ENCODE measurements at places on chromosomes 6 and 20. TPM values are rescaled to one million over a fixed set of nuclear protein-coding genes. Genes with fewer than 3 reads are reported as not detected.

FRS3 gene
- total RNA-seq = 9.5 TPM

ZBTB2 gene
- 23.8 TPM for total RNA-seq

PHACTR1 gene
- 0.14 TPM for total RNA-seq

DCDC2 gene
- total RNA-seq = not detected

MUC22 gene
- total RNA-seq = not detected

ADGRF5 gene
- not detected for total RNA-seq

C4B gene
- 3.4 TPM for total RNA-seq

PERP gene
- total RNA-seq = 1.3 TPM

PDYN gene
- total RNA-seq = not detected

CALHM6 gene
- total RNA-seq = 8.0 TPM

- no peak overlapping the region for H3K27ac ChIP-seq
- DNase-seq = no peak
- H3K4me1 ChIP-seq = no peaks in the 10 kb centered on the region
Measured at GRCh38 chr6:48474136-48474535, 363.1 kb upstream of the PTCHD4 start.

GRCh38 chr6:36924778-36925374 lies 29.7 kb upstream of the PI16 start:
- H3K27ac ChIP-seq = peak overlapping the region; percentile 76
- no peaks in the 10 kb centered on the region for H3K27me3 ChIP-seq
- peaks cover 5% of the 10 kb centered on the region for H3K36me3 ChIP-seq
- no peak overlapping the region for H3K4me3 ChIP-seq
- no peak for DNase-seq
- no peaks in the 10 kb centered on the region for H3K4me1 ChIP-seq

- no peak for DNase-seq
- no peak overlapping the region for H3K27ac ChIP-seq
Measured at GRCh38 chr6:161138543-161139303, 135.1 kb downstream of the AGPAT4 start.

DNA sequence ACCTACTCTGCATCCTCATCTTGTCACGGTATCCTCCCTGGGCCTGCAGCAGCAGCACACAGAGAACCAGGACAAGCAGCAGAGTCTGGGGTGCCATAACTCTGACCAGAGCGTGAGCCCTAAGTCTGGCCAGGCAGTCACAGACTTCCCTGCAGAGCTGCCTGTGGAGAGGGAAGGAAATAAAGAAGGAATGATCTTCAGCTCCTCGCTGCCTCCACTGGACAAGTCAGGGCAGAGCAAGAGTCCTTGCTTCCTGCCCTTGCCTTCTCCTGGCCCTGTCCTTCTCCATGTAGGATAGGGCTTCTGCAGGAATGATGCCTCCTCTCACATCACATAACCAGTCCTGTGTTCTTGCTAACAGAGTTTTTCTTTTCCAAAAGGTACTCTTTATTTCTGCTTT lies 15.9 kb upstream of the WFDC11 start:
- H3K27ac ChIP-seq = no peak overlapping the region
- H3K4me3 ChIP-seq = no peak overlapping the region
- H3K4me1 ChIP-seq = peaks cover 3% of the 10 kb centered on the region
- no peak for DNase-seq
- no peaks in the 10 kb centered on the region for H3K36me3 ChIP-seq
- H3K27me3 ChIP-seq = peaks cover 23% of the 10 kb centered on the region

- H3K27me3 ChIP-seq = peaks cover 13% of the 10 kb centered on the region
- H3K27ac ChIP-seq = no peak overlapping the region
- no peak overlapping the region for H3K4me3 ChIP-seq
- no peaks in the 10 kb centered on the region for H3K36me3 ChIP-seq
- no peak for DNase-seq
- no peaks in the 10 kb centered on the region for H3K4me1 ChIP-seq
Measured at GRCh38 chr6:105243487-105243886, 63.7 kb upstream of the POPDC3 start.

DNA sequence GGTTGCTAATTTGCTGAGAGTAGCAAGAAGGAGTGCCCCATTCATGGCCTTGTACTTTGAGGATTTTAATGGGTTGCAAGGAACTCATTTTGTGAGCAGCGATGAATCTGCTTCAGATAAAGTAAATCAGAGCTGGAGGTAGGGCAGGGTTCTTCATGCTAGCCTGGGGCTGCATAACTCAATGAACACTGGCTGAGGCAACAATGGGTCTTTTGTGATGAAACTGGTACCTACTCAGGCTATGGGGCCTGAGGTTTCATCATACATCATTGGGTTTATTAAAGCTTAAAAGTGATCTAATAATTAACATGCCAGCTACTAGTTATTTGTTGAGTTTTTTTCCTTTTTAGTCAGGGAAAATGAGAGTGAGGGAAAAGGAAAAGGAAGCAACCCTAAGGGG lies 106.9 kb downstream of the FAM50B start:
- H3K4me3 ChIP-seq = no peak overlapping the region
- no peak for DNase-seq
- H3K36me3 ChIP-seq = peaks cover 9% of the 10 kb centered on the region

- H3K4me1 ChIP-seq = peaks cover 9% of the 10 kb centered on the region
- H3K27me3 ChIP-seq = no peaks in the 10 kb centered on the region
- H3K36me3 ChIP-seq = no peaks in the 10 kb centered on the region
Measured at GRCh38 chr6:154933181-154933827, 61.8 kb upstream of the TIAM2 start.

- no peaks in the 10 kb centered on the region for H3K4me1 ChIP-seq
- peaks cover 12% of the 10 kb centered on the region for H3K27me3 ChIP-seq
- H3K36me3 ChIP-seq = no peaks in the 10 kb centered on the region
Measured at GRCh38 chr20:54515793-54516628, 40.6 kb downstream of the DOK5 start.

DNA sequence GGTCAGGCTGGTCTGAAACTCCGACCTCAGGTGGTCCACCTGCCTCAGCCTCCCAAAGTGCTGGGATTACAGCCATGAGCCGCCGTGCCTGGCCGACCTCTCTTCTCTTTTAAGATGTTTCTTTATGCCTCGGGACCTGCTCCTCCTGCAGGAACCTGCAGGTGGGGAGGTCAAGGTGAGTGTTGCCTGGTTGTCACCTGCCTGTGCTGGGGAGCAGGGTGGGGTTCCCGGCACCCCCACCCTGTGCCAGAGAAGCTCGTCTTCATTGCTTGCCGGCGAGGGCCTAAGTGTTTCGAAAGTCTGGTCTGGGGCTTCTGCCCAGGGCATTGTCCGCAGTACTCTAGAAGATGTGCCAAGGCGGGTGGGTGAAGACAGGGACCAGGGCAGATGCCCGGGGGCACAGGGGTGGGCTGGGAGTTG lies 36.0 kb downstream of the SYNJ2 start:
- peaks cover 7% of the 10 kb centered on the region for H3K36me3 ChIP-seq
- peak overlapping the region; percentile 62 for H3K27ac ChIP-seq
- H3K4me3 ChIP-seq = no peak overlapping the region

DNA sequence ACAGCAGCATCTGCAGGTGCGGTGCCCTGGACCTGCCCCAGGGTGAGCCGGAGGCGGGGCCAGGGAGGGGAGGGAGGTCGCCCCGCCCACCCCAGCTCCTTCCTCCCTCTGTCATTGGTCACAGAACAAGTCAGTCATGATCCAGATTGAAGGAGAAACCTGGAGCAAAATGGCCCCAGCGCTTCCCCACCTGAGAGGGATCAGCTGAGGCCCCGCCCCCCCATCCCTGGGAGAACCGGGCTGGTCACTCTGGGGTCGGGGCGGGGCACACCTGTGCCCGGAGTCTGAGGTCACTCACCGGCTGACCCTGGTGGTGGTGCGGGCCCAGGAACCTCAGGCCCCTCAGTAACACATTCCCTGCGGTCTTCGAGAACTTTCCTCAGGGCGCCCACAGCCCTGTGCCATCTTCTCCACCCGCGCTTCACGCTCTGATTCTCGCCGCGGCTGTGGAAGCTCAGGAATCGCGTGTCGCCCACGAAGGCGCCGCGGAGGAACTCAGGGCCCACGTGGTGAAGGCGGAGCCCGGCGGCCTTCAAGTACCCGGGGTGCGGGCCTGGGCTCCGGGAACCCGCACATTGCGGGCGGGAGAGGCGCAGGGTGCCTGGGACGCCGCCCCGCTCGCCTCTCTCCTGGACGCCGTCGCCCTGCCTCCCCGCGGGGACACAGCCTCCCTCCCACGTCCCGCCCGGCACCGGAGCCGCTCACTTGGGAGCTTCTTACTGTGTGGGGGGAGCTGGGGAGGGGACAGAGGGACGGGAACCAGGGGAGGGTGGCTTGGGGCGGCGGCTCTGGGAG lies 36.4 kb upstream of the HLA-C start:
- no peak overlapping the region for H3K27ac ChIP-seq
- peaks cover 5% of the 10 kb centered on the region for H3K4me1 ChIP-seq
- peak overlapping the region; percentile 75 for H3K4me3 ChIP-seq
- peaks cover 44% of the 10 kb centered on the region for H3K27me3 ChIP-seq
- H3K36me3 ChIP-seq = no peaks in the 10 kb centered on the region

GRCh38 chr6:90277302-90278011 lies 19.2 kb downstream of the BACH2 start:
- H3K4me3 ChIP-seq = no peak overlapping the region
- H3K4me1 ChIP-seq = peaks cover 18% of the 10 kb centered on the region
- DNase-seq = no peak
- peaks cover 37% of the 10 kb centered on the region for H3K27me3 ChIP-seq
- peak overlapping the region; percentile 10 for H3K27ac ChIP-seq

- DNase-seq = no peak
- no peak overlapping the region for H3K4me3 ChIP-seq
- H3K27ac ChIP-seq = peak overlapping the region; percentile 75
- no peaks in the 10 kb centered on the region for H3K36me3 ChIP-seq
- no peaks in the 10 kb centered on the region for H3K27me3 ChIP-seq
- H3K4me1 ChIP-seq = peaks cover 14% of the 10 kb centered on the region
Measured at GRCh38 chr20:1588533-1589460, 31.0 kb downstream of the SIRPB1 start.

DNA sequence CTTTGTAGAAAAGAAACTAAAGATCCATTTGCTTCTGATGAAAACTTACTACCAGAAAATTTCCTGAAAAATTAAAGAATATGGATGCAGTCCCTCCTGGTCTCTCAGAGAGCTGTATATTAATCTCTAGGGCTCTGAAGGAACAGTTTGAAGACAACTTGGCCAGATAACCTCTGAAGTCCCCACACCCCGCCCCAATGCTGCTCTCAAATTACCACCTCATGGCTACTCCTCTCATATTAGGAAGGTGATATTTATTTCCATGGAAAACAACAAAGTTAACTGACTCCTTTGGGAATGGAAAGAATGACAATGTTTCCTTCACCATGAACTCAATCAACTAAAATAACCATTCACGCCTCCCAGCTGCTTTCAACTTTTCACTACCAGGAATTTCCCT lies 408.4 kb upstream of the FLRT3 start:
- no peak overlapping the region for H3K4me3 ChIP-seq
- no peaks in the 10 kb centered on the region for H3K36me3 ChIP-seq
- no peaks in the 10 kb centered on the region for H3K27me3 ChIP-seq
- DNase-seq = no peak

- no peak overlapping the region for H3K4me3 ChIP-seq
- H3K27me3 ChIP-seq = peaks cover 38% of the 10 kb centered on the region
Measured at GRCh38 chr6:12266571-12266970, 23.6 kb upstream of the EDN1 start.
